Germinal center (tissue), 1 donor: ENCODE measurements at places on chromosomes 16 and 17.

DNA sequence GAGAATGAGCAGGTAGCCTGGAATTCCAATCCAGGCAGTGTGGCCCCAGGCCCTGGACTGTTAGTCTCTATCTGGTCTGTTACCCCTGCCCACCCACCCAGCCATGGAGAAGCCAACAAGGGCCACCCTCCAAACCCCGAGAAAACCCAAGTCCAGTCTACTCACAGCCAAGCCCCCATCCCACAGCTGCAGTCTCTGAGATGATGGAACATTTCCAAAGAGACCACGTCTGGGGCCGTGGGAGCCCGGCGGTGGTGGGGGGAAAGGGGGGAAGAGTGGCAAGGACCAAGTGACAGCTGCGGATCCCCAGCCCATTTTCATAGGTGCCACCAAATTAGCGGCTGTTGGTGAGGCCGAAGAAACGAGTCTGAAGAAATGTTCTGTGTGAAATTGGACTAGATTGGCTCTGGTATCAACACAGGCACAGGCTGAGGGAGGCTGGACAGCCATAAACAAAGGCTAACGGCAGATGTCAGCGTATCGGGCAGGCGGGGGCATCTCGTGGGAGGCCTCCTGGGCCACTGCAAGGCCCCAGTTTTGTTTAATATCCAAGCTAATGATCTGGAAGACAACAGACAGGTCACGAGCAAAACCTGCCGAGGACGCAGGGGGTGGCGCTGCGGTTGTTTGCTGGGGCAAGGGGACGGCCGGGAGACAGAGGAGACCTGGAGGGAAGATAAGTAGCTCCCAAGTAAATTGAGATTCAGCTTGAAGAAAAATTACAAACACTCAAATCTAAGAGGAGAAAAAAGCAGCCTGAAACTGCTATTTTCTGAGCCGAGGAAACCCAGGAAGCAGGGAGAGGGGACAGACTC, 53.4 kb downstream of the RBFOX3 start:
- no peak for DNase-seq

DNA sequence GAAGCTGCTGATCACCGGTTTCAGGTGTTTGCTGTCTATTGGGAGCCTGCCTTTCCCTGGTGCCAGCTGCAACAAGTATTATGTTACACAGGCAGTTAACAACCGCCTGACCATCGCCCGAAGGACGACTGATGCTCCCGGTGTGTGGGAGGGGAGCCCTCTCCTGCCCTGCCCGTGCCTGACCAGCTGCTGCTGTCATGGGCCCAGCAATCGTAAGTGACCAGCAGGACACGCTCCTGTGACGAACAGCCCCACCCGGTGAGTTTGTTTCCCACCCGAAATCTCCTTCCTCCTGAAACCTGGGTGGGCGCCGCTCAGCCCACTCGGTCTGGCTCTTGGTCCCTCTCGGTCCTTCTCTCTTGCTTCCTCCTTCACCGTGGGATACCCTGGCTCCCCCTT, 17.9 kb upstream of the UBE2I start:
- DNase-seq: no peak

DNA sequence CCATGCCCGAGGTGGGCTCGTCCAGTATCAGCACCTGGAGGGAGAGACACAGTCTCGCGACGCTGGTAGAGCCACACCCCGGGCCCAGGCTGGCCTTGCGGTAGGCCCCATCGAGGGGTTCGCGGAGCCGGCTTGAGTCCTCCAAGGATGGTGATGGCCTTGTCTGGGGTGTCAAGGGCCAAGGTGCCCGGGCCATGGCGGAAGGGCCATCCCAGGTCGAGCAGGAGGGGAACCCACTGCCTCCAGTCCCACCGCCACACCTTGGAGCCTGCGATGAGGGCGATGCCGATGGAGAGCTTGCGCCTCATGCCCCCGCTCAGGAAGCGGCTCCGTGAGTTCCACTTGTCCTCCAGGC, 29.6 kb upstream of the RNPS1 start:
- DNase-seq: no peak

DNA sequence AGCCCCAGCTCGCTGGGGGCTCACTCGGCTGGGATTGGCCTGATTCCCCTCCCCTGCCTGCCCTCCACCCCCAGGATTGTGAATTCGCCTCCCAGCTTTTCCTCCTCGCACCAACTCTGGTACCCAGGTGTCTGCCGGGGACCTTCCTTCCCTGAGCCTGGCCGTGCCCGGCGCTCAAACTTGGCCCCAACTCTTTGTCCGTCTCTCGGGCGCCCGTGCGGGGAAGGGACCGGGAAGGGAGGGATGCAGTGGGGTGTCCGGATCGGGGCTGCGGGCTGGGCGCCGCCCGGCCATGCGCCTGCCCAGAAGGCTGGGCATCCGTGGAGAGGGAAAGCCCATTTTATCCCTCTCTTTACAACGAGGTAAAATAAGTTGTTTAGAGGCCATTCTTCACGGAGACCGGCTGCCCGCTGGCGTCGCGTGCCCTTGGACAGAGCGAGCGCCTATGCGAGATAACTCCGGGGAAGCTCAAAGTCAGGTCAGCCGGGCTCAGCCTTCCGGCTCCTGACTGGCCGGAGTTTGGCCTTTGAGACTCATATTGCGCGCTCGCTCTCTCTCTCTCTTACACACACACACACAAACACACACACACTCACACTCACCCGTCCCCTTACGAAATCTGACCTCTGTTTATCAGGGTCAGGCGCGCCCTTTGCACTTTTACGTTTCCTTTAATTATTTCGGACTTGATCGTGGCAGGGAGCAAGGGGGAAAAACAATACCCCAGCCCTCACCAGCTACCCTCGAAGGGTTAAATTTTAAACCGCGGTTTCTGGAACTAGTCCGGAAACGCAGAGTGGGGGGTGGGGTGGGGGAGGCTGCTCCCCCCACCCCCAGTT, 774 bp upstream of the MAF start:
- DNase-seq: peak; percentile 4

GRCh38 chr16:52757746-52758472, 211.0 kb upstream of the TOX3 start:
- DNase-seq: no peak

GRCh38 chr16:76389126-76389525, 111.9 kb downstream of the CNTNAP4 start:
- DNase-seq: no peak

- DNase-seq: peak; percentile 40
Measured at GRCh38 chr17:59361916-59362810, 30.7 kb downstream of the YPEL2 start.

- no peak for DNase-seq
Measured at GRCh38 chr17:16931318-16932060, 40.4 kb downstream of the TNFRSF13B start.

- no peak for DNase-seq
Measured at GRCh38 chr16:2045965-2046892, 1.4 kb downstream of the NTHL1 start.

- DNase-seq: no peak
Measured at GRCh38 chr16:77986011-77986740, 36.2 kb upstream of the CLEC3A start.

DNA sequence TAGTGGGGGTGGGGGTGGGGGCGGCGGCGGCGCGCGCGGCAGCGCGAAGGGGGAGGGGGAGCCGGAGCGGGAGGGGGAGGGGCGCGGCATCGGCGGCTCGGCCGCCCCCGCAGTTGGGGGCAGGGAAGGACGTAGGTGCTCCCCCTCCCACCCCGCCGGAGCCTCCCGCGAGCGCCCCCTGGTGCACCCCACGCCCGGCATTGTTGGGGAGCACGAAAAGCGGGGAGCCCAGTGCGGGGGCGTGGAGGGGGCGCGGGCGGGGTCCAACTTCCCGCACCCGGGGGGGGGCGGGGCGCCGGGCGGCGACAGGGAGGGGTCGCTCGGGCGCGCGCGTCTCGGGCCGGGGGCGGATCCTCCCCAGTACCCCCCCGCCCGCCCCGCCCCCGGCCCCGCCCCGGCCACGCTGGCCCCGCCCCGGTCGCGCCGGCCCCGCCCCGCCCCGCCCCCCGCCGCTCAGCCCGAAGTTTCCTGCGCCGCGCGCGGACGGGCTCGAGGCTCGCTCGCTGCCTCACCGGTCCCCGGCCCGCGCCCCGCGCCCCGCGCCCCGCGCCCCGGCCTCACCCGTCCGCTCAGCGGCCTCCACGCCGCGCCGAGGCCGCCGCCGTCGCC, at the start of gene CACNA1H:
CACNA1H (plus strand) TSS at position 456 of the 609 bp plus-strand sequence. CDS start 632 bp downstream, outside the sequence.
- DNase-seq: peak; percentile 78

GRCh38 chr17:79666111-79666510, 55.3 kb upstream of the RBFOX3 start:
- no peak for DNase-seq

GRCh38 chr17:78981010-78981888, 1.5 kb upstream of the LGALS3BP start:
- no peak for DNase-seq

DNA sequence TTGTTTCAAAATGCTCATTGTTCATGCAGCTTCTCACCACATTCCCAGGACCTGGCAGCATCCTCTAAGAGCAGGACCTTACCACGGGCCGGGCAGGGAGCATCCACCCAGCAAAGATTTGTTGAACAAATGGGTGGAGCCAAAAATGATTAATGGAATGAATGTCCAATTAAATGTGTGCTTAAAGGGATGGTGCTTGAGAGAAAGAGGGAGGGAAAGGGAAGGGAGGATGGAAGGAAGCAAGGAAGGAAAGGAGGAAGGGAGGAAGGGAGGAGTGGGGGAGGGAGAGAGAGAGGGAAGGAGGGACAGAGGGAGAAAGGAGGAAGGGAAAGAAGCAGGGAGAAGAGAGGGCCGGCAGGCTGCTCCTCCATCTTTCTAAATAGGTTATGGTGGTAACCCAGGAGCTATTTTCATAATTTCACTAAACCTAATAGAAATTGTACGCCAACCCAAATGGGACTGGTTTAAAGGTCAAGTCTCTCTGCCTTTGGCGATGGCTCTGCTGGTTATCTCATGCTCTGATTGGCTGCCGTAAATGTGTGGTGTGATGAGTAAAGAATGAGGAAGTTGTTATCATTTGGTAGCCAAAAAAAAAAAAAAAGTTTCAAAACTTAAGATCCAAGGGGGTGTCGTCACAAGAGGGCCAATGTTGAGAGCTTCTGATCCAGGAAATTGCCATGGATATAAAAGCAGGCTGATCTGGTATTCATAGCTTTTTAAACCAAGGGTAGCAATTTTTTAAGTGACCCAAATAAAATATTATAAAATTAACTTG, 126.7 kb upstream of the FOXF1 start:
- no peak for DNase-seq

DNA sequence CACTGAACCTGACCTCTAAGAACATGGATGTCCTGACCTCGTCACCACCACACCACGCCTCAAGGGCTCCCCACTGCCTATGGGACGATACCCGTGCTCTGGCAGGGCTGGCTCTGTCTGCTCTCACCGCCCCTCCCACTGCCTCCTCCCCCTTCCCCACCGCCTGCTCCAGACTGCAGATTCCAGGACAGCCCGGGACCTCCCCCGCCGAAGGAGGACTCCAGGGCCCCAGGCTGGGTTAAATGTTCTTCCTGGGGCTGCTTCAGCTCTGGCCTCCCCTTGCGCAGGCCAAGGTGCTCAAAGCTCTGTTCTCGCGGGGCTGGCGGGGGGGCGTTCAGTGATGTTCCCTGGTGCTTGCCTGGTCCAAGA, 3.1 kb downstream of the NPW start:
- no peak for DNase-seq

GRCh38 chr17:5598457-5598856, 14.1 kb upstream of the NLRP1 start:
- DNase-seq: no peak

- DNase-seq: no peak
Measured at GRCh38 chr16:74743668-74744299, 30.8 kb downstream of the FA2H start.

- DNase-seq: no peak
Measured at GRCh38 chr17:33980193-33980592, 274.9 kb upstream of the CCL2 start.

DNA sequence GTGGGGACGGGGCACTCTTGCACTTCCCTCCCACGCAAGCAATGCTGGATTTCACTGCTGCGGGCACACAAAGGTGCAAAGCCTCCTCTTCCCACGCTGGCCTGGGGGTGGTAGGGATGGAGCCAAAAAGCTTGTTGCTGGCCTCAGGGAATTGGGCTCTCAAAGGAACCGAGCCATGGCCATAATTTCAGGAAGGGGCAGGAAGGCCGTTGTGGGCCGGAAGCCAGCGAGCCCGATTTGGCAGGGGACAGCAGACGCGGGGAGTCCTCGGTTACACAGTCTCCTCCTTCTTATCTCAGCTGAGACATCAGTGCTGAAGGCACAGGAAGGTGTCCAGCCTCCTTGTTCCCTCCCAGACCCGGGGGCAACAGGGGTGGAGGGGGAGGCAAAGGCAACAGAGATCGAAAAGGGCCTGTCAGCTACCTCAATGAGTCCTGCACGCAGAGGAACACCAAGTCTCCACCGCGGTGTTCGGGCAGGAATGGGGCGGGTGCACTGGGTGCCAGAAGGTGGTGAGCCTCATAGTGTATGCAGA, 59.5 kb downstream of the SLFN11 start:
- DNase-seq: no peak

DNA sequence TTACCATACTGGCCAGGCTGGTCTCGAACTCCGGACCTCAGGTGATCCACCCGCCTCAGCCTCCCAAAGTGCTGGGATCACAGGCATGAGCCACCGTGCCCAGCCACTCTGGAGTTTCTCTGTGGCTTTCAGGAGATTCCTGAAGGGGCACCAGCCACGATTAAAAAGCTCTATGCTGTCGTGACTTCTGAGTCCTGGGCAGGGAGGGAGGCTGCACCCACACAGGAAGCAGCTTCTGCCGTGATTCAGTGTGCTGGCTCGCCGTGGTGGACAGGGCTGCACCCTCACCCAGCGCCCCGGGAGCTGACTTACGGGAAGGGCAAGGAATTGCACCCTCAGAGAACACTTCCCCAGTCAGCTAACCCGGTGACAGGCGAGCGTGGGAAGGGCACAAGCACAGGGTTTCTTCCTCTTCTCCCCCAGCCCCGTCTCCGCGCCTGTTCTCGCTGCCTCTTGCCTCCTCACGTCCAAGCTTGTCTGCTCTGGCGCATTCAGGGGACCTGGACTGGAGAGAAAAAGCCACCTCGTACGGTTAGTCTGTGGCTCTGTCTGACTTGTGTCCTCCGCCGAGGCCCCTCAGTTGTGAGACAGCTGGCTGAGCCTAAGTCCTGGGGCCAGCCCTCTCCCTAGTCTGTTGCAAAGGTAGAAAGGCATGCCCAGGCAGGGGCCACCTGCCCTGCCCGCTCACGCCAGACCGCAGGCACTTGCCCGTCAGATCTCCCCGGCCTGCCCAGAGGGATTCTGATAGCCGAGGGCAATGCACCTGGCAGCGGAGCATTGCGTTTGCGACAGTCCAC, 145.0 kb downstream of the SEC14L1 start:
- DNase-seq: no peak

DNA sequence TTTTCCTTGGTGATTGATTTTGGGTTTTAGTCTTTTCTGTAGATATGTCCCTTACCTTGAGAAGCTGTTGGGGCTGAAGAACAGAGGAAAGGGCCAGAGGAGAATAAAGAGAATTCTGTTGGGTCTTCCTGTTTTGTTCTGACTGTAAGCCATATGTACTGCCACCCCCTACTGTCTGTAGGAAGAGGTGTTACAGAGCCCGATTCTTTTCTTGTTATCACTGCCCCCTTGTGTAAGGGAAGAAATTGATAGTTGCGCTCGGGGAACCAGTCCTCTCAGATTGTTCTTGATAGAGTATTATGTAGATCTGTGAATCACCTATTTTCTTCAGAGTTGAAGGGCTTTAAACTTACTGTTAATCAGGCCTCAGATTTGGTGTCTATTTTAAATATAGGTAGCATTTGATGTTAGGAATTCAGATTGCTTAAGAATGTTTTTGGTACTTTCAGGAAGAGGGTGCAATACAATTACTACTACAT, 2.4 kb downstream of the TANC2 start:
- peak; percentile 85 for DNase-seq

- no peak for DNase-seq
Measured at GRCh38 chr16:31696968-31697743, 169.5 kb downstream of the AHSP start.
